Fibroblast of skin of abdomen (primary cell): ENCODE measurements at places on chromosomes 4 and X.
A peak's percentile ranks its signal among the peaks of the same experiment; 100 is the strongest.

- DNase-seq, result peak; percentile 87
These were observed at the start of gene HAND2 for GRCh38 chr4:173529477-173530325. Gene HAND2 (minus strand): TSS chr4:173530229. CDS start chr4:173529289, 940 bp downstream.

DNA sequence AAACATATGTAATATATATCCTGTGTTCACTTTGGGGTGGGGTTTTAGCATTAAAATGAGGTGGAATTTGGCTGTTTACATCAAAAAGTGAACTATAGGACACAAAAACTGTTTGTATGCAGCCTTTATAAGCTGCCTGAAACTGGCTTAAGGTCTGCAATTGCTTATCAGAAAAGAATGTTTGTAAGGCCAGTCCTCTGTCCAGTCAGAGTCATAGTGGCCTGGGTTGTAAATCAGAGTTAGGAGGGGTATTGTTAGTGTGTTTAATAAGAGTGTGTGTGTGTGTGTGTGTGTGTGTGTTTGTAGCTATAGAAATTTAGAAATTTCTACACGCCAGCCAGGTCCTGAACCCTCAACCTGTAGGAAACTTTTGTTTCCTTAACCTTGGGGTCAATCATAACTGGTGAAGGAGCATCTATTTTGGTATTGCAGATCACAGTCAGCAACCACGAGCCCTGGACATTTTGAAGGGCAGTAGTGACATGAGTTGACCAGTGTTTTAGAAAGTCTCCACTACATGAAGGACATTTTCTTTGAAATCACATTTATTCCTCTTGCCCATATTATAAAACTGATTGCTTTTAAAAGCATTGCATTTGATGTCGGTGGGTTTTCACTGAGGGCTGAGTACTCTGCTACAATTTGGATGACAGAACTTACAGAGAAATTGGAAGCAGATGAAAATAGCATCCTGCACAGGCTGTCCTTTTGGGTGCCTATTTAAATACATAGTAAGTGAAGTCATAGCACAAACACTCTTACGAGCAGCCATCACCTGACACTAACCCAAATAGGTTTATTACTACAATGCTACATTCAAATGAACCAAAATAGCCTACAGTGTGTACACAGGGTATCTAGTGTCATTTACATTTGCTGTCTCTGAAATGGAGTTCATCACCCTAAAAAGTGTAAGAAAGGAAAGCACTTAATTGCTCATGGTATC is 11.2 kb upstream of the TMEM154 start:
- no peak for DNase-seq

- DNase-seq, result peak; percentile 10
These were observed 3.9 kb upstream of the KLHL8 start for GRCh38 chr4:87224141-87224923.

DNA sequence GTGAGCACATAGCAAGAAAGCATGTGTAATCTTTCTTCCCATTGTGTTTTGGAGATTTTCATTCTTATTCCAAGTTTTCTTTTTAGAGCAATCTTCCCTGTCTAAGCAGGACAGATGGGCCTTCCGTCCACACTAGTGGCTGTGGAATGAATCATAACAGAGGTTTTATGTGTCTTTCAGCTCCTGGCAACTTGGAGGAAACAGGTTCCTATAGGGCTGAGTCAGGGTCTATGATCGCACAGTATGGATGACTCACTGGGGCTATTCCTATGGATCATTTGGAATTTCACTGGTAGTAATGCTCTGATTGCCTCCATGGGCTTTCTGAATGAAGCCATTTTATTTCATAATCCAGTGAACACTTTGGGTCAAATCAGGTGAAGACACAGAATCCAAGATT is 51.8 kb upstream of the CBLL2 start:
- peak; percentile 96 for DNase-seq

DNA sequence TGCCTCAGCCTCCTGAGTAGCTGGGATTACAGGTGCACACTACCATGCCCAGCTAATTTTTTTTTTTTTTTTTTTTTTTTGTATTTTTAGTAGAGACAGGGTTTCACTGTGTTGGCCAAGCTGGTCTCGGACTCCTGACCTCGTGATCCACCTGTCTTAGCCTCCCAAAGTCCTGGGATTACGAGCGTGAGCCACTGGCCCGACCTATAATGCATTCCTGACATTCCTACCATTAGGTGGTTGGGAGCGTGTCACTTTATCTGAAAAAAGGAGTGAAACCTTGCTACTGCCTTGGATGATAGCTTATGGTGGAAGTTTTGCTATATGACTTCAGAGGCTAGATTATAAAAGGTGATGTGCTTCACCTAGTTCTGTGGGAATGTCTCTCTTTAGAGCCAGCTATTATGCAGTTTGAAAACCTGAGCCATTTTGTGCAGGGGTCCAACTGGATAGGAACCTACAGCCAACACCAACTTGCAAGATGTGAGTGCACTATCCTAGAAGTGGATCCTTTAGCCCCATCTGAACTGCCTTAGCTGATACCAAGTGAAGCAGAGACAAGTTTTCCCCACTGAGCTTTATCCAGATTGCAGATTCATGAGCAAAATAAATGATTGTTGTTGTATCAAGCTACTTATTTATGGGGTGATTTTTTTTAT is 29.8 kb upstream of the EMCN start:
- DNase-seq, result no peak

DNA sequence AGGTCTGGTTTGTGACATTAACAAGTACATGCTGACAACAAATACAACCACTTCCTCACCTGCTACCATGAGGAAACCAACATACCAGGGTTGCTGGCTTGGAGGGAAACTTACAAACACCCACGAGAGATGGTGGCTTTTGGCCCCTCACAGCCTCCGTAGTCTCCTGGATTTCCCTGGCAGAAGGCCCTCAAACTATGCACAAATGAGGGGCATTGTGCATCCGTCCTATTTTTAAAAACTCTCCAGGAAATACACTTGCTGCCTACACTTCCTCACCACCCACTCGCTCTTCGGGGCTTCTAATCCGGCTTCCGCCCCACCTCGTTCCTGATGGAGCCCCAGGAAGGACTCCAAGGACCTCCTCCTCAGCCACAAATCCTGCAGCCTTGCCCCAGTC is 355.0 kb upstream of the GATB start:
- DNase-seq, result no peak

- DNase-seq, result no peak
These were observed 485.3 kb downstream of the IL15 start for GRCh38 chr4:142121448-142122350.

GRCh38 chr4:147054228-147054872 is 108.7 kb upstream of the TTC29 start:
- no peak for DNase-seq

- no peak for DNase-seq
These were observed 85.4 kb downstream of the ITM2A start for GRCh38 chrX:79281775-79282174.

- DNase-seq, result no peak
These were observed 24.5 kb downstream of the HTRA3 start for GRCh38 chr4:8294036-8294435.

GRCh38 chr4:144817081-144817480 is 171.1 kb downstream of the HHIP start:
- no peak for DNase-seq

DNA sequence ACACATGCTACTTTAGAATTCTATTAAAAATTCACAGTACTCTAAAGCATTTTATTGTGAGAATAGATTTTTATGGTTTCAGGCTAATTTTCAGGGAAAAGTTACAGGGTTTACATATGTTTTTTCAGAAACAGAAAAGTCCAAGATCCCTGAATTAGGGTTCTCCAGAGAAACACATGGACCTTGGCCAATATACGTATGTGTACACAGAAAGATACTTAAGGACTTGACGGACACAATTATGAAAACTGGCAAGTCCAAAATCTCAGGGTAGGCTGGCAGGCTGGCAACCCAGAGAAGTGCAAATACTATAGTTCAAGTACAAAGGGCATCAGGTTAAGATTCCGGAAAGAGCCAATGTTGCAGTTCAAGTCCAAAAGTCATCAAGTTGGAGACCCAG is 1897.8 kb upstream of the PCDH10 start:
- DNase-seq, result no peak

- peak; percentile 88 for DNase-seq
These were observed 18.9 kb downstream of the LEF1 start for GRCh38 chr4:108149588-108150380.
